ENCODE measurements at places on chromosomes 4 and X.
A peak's percentile ranks its signal among the peaks of the same experiment; 100 is the strongest.

DNA sequence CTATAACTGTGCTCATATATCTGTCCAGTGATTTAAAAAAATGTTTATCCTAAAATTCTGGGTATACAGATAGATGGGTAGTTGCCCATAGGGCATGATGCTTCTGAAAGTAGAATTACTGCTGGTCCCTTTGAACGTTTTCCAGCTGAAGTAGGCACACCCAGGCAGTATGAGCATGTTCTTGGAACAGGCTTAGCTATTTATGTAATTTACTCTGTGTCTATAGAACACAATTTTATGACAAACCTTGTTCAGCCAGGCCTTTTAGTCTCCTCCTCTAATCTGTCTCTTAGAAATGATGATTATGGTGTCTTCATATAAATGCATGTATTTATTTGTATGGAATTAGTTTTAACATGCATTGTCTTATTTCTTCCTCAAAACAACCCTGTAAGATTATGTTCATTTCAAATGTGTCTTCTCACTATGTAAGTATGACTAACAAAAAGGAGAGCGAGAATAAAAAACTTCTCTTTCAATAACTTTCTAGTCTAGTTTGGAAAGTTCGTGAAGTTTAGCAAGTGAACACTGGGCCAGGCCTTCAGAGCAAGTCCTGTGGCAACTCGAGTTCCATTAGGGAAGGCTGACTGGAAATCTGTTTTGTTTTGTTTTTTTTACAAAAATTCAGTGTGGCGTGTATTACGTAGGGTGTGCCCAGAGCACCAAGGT is 142.0 kb downstream of the AFF1 start:
- no peak for DNase-seq

GRCh38 chr4:76980261-76980660 is 30.7 kb downstream of the SEPTIN11 start:
- DNase-seq = no peak

GRCh38 chrX:67612231-67612630 is 68.4 kb downstream of the AR start:
- no peak for DNase-seq

GRCh38 chrX:135484641-135485289 is 35.7 kb upstream of the INTS6L start:
- no peak for DNase-seq

DNA sequence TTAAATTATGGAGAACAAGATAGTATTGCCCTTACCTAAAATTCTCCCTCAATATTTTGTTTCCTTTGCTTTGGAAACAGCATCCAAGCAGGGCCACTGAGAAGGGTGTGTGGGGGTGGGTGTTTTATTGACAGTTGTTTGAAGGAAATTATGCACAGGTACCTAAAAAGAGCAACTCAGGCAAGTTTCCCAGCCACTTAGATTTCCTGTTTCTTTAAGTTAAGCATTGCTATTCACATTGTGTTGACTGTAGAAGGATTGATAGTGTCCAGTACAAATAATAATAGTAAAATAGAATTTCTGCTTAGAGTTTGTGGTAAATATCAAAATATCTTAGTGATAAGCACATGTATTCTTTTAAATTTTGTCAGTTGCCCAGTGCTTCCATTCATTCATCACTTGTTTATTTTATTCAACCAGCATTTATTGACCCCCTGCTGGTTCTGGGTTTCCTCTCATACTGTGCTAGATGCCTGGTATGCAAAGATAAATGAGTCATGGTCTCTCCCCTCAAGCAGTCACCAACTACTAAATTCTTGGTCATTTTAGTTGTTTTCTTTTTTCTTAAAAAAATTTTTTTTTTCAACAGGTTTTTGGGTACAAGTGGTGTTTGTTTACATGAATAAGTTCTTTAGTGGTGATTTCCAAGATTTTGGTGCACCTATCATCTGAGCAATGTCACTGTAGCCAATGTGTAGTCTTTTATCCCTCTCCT is 50.0 kb downstream of the GALNT7 start:
- DNase-seq = no peak

GRCh38 chr4:102817021-102817605 is 10.2 kb downstream of the UBE2D3 start:
- no peak for DNase-seq

GRCh38 chr4:168421671-168422070 is 58.6 kb downstream of the DDX60L start:
- DNase-seq = no peak

DNA sequence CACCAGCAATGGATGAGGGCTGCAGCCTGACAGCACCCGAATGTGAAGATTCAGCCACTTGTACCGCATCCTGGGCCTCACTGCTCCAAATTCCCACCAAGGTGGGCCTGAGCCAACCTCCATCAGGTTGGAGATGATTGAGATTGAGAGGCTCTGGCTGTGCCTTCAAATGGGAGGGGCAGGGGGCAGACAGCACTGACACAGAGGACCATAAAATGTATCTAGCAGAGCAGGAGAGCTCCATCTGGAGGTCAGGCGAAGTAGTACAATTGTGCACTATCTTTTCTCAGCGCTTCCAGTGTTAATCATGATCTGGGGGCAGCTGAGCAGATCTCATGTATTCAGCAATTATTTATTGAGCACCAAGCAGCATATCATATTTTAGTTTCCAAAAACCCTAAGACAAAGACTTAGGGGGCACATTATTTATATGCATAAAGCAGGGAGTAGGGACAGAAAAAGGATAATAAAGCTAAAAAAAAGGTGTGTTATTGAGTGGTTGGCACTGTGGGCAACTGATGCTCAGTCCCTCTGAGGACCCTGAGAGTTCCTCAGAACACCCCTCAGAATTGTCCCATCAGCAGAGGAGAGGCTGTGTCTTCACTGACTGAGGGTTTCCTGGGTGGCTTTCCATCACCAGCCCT is 31.6 kb upstream of the C1QTNF7 start:
- peak; percentile 38 for DNase-seq

DNA sequence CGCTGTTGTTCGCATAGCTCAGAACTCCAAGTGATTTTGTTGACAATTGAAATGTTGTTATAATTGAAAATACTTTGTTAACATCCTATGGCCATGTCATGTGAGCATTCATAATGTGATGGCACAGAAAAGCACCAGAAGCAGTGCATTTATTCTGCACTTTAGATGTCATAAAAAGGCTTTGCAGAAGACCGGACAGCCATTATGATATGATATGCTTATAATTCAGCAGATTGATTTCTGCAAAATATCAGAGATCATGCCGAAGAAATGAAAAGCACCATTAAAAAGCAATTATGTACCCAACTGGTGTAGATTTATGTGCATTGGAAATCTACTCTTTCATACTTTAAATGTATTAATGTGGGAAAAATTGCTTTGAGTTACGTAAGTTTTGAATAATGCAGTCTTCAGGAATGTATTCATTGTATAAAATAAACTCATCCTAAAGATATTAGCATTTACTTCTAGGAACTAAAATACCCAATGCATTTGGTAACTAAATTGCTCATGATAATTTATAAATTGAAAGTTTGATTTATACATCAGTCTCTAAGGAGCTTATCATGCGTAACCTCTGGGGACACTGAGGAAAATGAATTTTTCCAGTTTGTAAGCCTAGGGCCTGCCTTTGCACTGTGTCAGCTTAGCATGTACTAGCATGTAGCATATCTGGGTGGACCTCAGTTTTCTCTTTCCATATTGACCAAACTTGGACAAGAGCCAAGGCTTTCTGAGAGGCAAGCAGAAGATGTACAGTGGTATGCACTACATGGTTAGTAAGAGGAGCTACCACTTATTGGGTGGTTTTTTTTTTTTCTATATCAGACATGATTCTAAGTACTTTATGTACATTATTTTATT is 43.6 kb downstream of the TLR10 start:
- no peak for DNase-seq

- DNase-seq = no peak
Observed at GRCh38 chrX:12962041-12962504, 12.8 kb upstream of the TMSB4X start.

- no peak for DNase-seq
Observed at GRCh38 chr4:40316333-40316781, 18.8 kb upstream of the CHRNA9 start.

DNA sequence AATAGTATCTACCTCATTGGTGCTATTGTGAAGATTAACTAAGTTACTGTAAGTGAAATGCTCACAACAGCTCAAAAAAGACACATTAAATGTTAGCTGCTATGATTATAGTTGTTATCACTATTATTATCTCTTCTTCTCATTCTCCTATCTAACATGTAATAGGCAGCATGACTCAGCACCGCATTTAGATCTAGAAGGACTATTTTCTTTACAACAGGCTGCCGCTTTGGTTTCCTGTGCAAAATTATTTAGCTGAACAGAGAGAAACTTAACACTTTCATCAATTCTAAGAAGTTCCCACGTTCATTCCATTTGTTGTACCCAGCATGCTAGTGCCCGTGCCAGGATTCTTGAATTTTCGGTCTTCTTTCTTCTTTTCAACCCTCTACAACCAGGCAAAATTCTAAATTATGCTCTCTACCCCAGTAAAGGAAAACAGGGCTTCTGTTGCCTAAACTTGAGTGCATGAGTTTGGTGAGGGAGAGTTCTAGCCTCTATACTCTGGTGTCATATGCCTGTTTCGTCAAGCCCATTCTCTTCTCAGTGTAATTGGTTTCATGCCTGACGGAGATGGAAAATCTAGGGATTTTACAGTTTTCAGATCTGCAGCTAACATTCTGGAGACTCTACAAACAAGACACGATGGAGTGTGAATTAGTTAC is 378.9 kb downstream of the PPP1R2C start:
- no peak for DNase-seq

DNA sequence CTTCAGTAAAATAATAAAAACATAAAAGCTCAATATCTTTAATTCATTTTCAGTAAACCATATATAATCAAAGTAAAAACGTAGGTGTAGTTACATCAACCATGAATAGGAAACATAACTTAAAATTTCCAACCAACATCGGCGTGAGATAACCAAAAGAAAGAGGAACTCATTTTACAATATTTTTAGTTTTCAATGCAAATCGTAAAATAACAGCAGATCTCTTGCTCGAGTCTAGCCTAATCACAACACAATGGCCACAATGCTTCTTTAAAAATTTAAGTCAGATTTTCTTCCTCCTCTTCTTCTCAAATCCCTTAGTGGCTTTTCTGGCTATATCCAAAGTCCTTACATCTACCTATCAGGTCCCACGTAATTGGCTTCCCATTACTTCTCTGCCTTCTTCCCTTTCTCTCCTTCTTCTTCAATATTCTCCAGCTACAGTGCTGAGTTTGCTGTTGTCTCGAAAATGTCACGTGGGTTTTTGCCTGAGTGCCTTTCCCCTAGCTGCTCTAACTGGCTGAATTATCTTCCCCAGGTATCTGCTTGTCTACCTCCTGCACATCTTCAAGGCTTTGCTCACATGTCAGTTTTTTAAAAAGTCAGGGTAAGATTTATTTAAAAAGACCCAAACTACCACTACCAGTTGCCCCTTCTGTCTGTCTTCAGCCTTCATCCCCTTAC is 90.9 kb upstream of the BANK1 start:
- DNase-seq = no peak

DNA sequence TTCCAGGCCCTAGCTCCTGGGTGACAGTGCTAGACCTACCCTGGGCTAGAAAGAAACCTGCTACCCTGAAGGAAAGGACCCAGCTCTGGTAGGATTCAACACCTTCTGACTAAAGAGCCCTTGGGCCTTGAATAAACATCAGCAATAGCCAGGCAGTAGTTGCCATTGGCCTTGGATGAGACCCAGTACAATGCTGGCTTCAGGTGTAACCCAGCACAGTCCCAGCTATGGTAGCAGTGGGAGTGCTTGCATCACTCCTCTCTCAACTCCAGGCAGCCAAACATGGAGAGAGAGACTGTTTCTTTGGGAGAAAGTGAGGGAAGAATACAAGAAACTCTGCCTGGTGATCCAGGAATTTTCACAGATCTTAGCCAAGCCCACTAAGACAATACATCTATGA is 73.5 kb upstream of the CXorf66 start:
- DNase-seq = no peak

- DNase-seq = no peak
Observed at GRCh38 chr4:138788267-138788790, 227.3 kb upstream of the NOCT start.

- no peak for DNase-seq
Observed at GRCh38 chr4:10625131-10625530, 59.4 kb downstream of the CLNK start.

- DNase-seq = no peak
Observed at GRCh38 chr4:87911252-87911774, 64.2 kb upstream of the SPP1 start.

DNA sequence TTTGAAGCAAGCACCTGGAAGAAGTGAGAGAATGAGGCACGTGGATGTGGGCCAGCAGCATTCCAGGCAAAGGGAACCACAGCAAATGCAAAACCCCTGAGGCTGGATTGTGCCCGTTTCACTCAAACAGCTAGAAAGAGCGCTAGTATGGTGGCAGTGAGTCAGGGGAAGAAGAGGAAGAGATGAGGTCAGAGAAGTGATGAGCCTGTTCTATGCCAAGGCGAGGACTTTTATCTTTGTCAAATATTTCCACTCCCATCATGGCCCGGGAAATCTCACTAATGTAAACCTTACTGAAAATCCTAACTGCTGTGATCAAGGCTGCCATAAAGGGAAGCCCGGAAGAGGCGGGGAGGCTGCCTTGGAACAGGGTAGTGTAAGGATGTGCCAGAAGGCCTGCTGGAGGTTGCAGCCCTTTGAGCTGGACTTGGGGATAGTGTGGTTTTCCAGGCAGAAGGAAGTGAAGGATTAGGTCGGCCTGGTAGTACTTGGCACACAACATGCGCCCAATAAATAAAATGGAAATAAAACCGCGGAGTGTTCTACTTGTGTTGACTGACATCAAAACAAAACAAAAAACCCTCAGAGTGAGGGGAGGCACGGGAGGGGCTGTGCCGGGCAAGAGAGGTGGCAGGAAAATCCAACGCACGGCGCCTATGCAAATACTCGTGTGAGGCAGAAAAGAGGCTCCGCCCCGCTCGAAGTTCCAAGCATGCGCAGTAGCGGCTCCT is 1.2 kb upstream of the CDK16 start:
- no peak for DNase-seq

DNA sequence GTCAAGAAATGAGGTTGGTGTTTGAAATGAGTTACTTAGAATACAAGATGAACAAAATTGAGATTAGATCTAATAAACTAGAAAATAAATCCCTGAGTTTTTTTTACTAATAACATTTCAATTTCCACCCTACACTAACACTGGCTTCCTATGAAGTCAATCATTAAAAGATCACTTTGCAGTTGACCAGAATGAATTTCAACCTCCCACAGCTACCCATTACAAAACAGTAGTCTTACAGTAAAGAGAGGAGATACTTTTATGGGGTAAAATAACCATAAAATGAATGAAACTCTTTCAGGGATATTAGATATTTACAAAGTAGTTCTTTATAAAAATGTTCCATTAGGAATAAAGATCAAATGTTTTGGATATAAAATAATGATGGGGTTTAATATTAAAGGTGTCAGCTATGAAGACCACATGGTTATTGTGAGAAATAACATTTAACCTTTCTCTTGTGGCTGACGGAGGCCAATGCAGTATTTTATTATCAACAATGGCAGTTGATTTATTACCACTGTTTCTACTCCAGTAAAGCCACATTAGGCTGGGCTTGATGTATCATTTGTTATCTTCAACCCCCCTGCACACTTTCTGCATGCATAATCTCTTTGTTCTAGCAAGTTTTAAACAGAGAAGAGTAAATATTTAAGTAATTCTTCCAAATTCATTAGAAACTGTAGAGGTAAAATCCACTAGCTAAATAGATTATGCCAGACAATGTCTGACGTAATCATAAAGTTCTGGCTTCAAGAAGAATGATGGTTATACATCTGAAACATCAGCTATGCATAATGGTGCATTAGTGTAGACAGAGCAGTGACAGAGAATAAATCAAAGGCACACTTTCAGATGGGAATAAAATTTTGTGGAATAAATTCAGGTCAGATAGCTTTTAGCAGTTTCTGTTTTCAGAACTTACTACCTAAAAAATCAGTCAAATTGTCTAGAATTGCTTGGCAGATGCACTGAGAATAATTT is 516.6 kb downstream of the PCDH18 start:
- no peak for DNase-seq

Measured in activated CD4-positive, alpha-beta T cell treated with anti-CD3 and anti-CD28 coated beads for 24 hours (primary cell).